ENCODE measurements at places on chromosomes 7 and 10.

- DNase-seq, result no peak
Observed at GRCh38 chr10:22874189-22874854, 53.5 kb upstream of the ARMC3 start.

GRCh38 chr7:30678805-30679204 lies 3.5 kb downstream of the CRHR2 start:
- no peak for DNase-seq

DNA sequence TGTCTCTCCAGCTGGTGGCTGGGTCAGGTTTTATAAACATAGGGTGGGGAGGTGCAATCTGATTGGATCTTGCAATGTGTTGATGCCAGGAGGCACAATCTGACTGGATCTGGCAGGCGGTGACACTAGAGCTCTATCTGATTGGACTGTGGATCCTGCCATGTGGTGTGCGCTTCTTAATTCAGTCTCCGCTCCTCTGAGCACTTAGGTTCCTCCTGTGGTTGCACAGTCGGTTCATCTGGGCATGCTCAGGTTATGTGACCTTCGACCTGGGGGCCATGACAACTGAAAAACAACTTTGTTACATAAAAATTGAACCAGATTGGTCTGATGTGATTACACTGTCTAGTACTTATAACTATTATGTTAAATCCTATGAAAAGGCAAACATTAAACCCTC lies 127.1 kb upstream of the SVIL start:
- no peak for DNase-seq

DNA sequence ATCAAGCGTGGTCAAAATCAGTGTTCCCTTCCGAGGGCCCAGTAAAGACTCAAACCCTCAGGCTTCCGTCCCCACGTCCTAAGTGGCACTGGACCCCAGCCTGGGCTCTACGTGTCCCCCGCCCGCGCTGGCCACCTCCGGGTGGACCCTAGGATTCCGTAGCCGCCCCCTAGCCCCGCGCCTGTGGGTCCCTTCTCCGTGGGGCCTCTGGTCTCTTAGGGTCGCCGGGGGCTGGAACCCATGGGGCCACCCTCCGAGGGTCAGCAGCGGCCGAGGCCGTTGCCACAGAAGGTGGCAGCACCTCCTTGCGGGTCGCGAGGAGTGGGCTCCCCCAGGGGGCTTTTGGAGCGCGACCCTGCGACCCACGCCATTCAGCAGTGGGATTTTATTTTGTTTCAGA lies 170.5 kb upstream of the EEPD1 start:
- DNase-seq, result no peak

- DNase-seq, result no peak
Observed at GRCh38 chr10:127276794-127277462, 80.5 kb upstream of the INSYN2A start.

- DNase-seq, result no peak
Observed at GRCh38 chr7:36491317-36491716, 101.7 kb downstream of the ANLN start.

GRCh38 chr7:106346678-106347217 lies 62.0 kb upstream of the NAMPT start:
- DNase-seq, result peak; percentile 67

- peak; percentile 41 for DNase-seq
Observed at GRCh38 chr10:74589226-74589673, 237.2 kb upstream of the KAT6B start.

DNA sequence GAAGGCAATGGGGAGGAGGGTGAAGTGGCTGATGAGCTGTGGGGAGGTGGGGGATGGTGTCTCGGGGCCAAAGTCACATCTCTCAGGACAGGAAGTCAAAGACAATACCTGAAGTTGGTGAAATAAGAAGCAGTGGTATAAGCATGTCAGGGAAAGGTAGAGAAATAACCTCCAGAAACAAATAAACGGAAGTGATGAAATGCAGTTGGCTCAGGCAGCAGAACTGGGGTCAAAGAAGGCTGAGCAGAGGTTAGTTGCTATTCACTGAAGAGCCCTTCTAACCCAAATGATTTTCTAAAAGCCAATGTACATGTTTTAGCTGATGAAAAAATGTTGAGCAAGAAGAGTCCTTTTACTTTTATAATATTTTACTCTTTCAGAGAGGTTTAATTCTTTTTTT lies 78.6 kb upstream of the ADRB1 start:
- DNase-seq, result no peak

DNA sequence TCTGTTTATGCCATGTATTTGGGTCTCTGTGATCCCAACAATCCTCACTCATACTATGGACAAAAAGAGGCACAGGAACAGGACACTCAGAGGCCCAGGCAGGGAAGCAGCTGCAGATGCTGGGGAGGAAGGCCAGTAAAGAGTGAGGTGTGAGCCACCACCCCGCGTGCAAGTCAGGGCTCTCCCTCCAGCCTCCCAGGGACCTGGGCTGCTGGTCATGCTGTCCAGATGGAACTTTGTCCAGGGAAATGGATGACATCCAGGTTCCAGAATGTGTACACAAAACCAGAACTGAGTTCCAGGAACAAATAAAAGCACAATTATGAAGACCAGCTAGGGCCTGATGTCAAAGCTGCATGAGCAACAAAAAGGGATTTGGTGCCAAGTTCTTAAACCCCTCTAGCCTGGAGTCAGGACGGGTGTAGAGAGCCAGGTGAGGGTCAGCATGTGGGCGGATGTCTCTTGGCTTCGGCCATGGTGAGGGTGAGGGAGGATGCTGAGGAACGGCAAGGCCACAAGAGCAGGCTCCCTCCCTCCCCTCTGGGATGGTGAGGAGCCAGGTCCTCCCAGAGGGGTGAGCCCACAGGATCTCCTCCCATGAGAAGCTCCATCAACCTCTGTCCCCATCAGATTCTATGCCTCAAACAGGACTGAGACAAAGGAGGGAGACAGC lies 739.7 kb downstream of the PARD3 start:
- DNase-seq, result no peak

DNA sequence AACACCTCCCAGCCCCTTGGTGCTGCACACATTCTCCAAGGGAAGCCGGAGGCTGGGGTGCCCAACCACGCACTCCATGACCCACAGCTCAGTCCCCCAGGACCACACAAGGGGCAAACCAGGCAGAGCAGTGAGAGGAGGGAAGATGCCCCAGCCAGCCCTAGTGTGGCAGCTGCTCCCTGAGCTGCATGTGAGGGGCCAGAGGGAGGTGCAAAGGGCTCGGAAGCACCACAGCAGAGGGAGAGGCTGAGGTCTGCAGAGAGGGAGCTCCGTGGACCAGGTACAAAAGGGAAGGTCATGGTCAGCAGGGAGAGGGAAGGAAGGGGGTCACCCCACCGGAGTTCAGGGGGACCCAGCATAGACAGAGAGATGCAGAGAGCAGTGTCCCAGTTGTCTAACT lies 1.5 kb upstream of the CALML5 start:
- DNase-seq, result no peak

- no peak for DNase-seq
Observed at GRCh38 chr7:6615723-6616555, 529 bp downstream of the ZNF853 start.

- DNase-seq, result no peak
Observed at GRCh38 chr7:83149466-83149865, 13.2 kb downstream of the PCLO start.

GRCh38 chr7:140981951-140982350 lies 32.8 kb downstream of the MRPS33 start:
- DNase-seq, result no peak

DNA sequence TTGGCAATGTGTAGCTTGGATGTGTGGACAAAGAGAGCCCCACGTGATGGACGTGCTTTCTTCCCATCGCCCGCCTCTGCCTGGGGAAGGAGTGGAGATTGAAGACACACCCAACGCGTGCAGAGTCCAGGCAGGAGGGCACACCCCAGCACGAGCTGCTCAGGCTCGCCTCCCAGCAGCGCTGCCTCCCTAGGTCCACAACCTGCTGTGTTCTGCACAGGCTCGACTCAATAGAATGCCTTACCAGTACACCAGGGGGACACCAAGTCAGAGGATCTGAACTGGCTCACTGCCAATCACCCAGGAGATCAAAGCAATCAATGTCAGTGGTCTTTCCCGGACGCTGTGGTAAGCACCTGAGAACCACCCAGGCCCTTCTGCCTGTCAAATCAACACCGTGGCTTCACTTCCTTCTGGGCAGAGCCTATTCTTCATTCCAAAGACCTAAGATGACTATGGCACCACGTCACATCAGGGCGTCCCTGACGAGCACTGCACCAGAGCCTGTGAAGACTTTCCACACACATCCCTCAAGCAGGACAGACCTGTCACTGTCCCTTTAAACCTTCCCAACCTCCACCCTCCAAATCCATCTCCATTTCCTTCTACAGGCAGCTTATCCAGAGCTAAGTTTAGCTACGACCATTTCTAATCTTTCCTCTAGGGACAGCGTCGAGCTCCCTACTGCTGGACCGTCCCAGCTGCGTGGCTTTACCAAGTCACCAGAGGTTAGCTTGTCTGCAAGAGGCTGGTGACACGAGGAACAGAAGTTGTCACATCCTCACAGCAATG lies 72.3 kb downstream of the AMZ1 start:
- DNase-seq, result peak; percentile 29

- no peak for DNase-seq
Observed at GRCh38 chr10:2145926-2146478, 408.7 kb upstream of the ADARB2 start.

DNA sequence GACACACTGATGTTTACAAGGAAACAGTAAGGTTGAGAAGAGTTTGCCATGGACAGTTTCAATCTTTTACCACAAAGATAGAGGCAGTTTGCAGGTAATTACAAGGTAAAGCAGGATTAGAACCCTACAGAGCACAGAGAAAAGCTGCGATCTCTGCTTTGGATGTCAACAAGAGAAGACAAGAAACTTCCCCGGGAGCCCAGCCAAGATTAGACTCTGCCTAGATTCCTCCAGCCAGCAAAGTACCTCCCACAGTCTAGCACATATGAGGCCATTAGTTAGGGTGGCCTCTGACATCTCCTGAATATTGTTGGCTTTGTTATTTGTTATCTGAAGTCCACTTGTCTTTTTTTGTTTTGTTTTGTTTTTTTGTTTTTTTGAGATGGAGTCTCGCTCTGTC lies 178.1 kb downstream of the CALN1 start:
- no peak for DNase-seq

GRCh38 chr7:106187613-106188350 lies 75.7 kb upstream of the SYPL1 start:
- no peak for DNase-seq

- DNase-seq, result no peak
Observed at GRCh38 chr10:101493249-101493648, 94.8 kb downstream of the POLL start.

GRCh38 chr10:69728335-69728870 lies 73.3 kb upstream of the COL13A1 start:
- no peak for DNase-seq

DNA sequence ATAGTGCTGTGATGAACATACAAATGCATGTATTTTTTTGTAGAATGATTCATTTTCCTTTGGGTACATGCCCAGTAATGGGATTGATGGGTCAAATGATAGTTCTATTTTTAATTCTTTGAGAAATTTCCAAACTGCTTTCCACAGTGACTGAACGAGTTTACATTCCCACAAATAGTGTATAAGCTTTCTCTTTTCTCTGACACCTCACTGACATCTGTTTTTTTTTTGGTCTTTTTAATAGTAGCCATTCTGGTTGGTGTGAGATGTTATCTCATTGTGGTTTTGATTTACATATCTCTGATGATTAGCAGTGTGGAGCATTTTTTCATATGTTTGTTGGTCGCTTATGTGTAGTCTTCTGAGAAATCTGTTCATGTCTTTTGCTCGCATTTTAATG lies 195.0 kb upstream of the AGK start:
- DNase-seq, result no peak

GRCh38 chr7:167090-167855 lies 25.1 kb upstream of the FAM20C start:
- DNase-seq, result no peak

- no peak for DNase-seq
Observed at GRCh38 chr7:155201325-155202087, 96.2 kb upstream of the INSIG1 start.

DNA sequence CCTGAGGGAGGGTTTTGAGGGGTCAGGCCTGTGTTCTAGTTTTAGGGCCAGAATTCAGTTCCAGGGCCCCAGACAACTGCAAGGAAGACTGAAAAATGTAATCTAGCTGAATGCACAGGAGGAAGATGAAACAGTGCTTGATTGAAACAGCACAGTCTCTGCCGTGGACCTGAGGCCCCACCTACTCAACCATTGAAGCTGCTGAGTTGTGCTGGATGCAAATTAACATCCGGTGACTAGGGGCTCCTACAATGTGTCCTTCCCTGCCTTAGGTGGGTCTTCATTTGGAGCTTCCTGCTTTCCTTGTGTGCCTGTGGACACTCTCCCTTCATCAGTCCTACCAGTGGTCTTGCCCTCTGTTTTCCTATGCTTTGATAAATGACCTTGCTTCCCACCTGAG lies 5.7 kb downstream of the GLRX3 start:
- DNase-seq, result peak; percentile 68

GRCh38 chr10:46092524-46093081 lies 46.5 kb upstream of the MSMB start:
- DNase-seq, result no peak

GRCh38 chr7:106196460-106197021 lies 84.4 kb upstream of the SYPL1 start:
- no peak for DNase-seq

- no peak for DNase-seq
Observed at GRCh38 chr7:73737491-73738219, 947 bp downstream of the ABHD11 start.

DNA sequence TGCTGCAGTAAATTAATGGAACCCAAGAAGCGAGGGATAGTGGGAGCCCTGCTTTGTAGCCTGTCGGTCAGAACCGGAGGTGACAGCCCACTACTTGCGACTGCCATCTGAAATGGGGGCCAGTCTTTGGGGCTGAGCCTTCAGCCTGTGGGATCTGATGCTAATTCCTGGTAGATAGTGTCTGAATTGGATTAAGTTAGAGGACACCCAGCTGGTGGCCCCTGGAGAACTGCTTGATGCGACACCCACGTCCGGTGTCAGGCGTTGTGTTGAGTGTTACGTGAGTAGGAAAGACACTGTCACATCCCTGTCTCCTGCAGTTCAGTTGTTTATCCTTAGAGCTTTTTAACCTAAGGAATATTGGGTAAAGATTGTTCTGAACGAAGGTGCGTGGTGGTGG lies 5.0 kb downstream of the EIF3B start:
- no peak for DNase-seq

DNA sequence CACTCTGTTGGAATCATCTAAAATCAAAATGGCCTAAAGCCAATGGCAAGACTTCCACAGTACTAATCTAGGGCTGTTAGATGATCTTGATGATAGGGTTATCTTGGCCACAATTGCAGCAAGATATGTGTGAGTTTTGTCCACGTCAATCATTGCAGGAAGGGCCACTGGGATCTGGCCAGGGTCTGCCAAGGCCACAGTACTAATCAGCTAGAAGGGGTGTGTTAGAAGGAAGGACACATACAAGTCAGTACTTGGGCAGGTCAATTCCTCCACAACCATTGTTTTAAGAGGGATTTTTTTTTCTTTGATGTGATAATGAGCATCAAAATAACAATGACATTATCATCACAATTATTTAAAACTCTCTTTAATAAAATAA lies 1.6 kb downstream of the LMOD2 start:
- no peak for DNase-seq

- no peak for DNase-seq
Observed at GRCh38 chr7:116213361-116214130, 3.2 kb downstream of the TES start.
